ENCODE measurements at places on chromosomes 4 and X. TPM values are rescaled to one million over a fixed set of nuclear protein-coding genes. Genes with fewer than 3 reads are reported as not detected.

DNA sequence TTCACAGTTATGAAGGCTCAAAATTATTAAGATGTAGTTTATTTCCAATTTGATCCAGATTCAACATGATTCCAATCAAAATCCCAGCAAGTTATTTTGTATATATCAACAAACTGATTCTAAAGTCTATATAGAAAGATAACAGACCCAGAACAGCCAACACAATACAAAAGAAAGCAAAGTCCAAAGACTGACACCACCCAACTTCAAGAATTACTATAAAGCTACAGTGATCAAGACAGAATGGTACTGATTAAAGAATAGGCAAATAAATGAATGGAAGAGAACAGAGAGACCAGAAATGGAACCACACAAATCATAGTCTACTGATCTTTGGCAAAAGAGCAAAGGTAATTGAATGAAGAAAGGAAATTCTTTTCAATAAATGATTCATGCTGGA, 34.9 kb downstream of the NFXL1 start:
- no peak for DNase-seq

GRCh38 chr4:8595237-8596087, 2.9 kb downstream of the CPZ start:
- no peak for DNase-seq

DNA sequence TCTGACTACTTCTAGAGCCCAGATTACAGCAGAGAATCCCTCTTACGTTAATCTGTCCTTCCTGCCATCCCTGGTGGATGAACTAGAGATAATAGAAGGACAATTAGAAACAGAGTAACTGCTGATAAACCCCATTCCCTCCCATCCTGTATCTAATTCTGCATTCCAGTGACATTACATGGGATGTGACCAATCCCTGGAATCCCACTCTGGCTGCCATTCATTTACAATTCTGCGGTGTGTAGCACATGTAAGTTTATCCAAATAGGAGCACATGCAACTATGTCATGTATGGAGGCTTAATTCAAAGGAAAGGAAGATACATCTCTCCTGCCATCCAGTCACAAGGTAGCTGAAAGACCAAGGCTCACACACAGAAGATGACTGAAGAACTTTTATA, 339.5 kb downstream of the GPAT3 start:
- no peak for DNase-seq

GRCh38 chrX:43881410-43882293, 598 bp downstream of the MAOB start:
- DNase-seq, result no peak

DNA sequence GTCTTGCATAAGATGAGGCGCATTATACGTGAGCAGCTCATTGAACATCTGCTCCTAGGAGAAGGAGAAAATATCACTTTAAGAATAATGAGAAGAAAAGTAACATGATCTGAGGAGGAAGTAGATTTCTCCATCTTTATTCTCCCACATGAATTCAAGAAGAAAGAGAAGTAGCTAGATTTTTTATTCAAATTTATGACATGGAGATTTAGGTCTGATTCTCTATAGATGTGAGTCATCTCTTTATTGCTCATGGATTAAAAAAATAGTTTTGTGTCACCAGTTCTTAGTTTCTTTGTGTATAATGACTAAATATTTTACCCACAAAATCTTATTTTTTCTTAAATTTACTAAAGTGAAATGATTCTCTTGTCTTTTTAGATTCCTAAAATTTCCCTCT, 40.4 kb downstream of the HPGDS start:
- DNase-seq, result no peak

- no peak for DNase-seq
These were observed 43.6 kb downstream of the TSC22D3 start for GRCh38 chrX:107731831-107732502.

DNA sequence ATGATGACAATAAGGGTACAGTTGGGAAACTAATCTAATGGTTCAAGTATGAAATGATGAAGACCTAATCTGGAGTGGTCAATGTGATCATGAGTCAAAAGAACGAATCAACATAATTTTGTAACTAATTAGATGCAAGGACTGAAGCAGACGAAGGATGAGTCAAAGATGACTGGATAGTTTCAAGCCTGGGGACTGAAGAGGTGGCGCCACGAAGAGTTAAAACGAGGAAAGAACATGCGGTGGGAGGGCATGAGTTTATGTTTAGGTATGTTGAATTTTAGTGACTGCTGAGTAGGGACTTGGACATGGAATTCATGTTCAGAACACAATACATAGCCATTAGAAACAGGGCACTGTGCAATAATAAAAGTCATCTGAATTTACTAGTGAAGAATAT, 221.5 kb upstream of the FAM241A start:
- no peak for DNase-seq

DNA sequence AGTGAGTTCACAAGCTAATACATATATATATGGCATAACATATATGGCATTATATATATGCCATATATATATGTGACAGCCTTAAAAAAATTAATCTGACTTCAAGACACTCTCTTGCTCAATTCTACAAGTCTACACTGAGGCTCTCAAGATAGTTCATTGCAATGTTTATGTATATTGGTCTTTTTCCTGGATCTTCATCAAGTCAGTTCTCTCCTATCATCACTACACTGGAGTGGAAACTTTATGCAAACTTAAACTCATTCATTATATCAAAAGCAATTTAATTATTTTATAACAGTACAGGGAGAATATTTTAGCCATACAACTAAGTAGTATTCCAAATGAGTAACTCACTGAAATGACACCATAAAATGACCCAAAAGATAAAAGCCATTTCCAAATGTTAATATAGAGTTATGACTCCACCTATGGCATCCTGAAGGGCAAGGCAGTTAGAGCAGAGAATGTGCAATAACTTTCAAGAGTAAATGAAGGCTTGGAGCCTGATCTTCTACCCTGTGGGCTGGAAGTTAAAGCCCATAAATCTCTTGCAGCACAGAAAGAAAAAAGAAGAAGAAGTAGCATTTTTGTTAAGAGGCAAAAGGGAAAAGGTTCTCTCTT, 176.3 kb upstream of the SLIT2 start:
- no peak for DNase-seq

MGAT4D gene
- total RNA-seq, result not detected

AFP gene
- total RNA-seq, result 1.3 TPM

Data from Panc1 (cell line).